ENCODE measurements at places on chromosomes 12 and 14.

DNA sequence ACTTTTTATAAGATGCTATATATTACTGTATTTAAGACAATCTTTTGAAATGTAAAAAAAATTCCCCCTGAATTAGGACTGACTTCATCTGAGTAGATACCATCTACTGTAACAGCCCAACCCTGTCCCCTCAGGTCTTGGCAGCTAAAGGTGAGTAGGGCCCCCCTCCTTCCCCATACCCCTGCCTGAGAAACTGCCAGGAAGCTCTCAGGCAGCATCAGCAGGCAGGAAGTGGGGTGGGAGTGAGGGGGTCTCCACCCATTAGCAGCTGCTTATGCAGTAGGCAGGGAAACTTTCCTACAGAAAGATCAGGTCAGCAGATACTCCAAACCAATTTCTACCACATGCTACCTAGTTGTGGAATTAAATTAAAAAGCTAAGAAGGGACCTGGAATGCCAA, 62.5 kb downstream of the PAX9 start:
- no peak for DNase-seq

DNA sequence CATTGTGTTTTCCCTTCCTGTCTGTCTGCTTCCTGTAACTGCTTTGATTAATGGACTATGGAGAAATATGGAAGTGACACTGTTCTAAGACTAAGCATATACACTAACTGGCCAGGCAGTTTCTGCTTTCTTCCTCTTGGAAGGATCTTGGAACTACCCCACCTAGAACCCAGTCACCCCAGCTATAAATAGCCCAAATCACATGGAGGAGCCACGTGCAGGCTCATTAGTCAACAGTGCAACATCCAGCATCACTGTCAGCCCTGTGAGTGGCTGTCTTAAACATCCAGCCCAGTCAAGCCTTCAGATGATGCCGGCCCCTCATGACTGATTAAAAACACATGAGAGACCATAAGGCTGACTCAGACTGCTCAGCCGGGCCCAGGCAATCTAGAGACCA, 39.2 kb downstream of the BCAT1 start:
- no peak for DNase-seq

DNA sequence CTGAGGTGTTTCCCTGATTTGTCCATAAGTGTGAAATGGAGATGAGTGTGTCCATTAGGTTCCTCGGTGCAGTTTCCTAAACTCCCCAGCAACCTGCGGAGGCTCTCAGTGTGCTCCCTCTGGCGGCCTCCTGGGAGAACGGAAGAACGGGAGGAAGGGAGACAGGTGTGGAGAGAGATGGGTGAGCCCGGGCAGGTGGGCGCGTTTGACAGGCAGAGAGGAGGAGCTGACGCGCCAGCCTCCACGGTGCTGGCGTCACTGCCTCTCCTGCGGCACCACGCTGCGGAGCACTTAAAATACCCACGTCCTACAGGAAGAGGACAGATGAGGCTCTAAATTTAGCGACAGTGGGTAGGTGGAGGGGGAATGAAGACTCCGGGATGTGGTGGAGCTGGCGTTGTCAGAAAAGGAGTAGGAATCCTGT, 26.8 kb upstream of the PEX5 start:
- peak; percentile 53 for DNase-seq

DNA sequence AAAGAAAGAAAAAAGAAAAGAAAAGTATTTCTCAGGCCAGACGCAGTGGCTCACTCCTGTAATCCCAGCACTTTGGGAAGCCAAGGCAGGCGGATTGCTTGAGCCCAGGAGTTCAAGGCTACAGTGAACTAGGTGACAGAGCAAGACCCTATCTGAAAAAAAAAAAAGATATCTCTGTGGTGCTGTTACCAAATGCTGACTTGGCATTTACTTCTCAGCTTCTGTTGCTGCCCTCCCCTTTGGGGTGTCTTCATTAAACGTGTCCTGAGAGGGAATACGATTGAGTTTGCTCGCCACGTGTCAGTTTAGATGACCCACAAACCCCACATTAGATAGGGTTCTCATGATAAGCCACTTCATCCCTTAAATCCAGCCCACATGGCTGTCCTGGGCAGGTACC, 4.4 kb upstream of the POLR3B start:
- no peak for DNase-seq

GRCh38 chr12:86735851-86736250, 479.7 kb upstream of the MGAT4C start:
- DNase-seq = no peak

GRCh38 chr12:5088586-5089264, 45.0 kb downstream of the KCNA5 start:
- DNase-seq = no peak

GRCh38 chr14:38366374-38366773, 110.5 kb upstream of the CLEC14A start:
- no peak for DNase-seq

DNA sequence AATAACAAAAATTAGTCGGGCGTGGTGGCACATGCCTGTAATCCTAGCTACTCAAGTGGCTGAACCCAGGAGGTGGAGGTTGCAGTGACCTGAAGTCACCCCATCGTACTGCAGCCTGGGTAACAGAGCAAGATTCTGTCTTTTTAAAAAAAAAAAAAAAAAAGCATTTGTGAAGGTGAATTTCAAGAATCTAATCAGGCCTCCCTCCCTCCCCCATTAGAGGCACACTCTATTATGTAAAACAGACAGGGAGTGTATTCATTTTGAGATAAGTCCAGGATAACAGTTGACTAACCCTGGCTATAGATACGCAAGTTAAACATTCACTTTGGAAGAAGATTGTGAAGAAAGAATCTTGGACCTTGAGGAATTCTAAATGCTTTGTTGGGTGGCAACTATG, 2.9 kb downstream of the RESF1 start:
- peak; percentile 24 for DNase-seq

- peak; percentile 58 for DNase-seq
Measured at GRCh38 chr12:21169878-21170472, 39.0 kb downstream of the SLCO1B1 start.

GRCh38 chr14:62029569-62029924, 267.3 kb downstream of the SNAPC1 start:
- no peak for DNase-seq

- peak; percentile 86 for DNase-seq
Measured at GRCh38 chr14:63713764-63714163, 14.1 kb downstream of the SGPP1 start.
